ENCODE measurements at places on chromosomes 12 and 14.

- no peak for DNase-seq
These were observed 299.8 kb downstream of the NRXN3 start for GRCh38 chr14:78469947-78470346.

DNA sequence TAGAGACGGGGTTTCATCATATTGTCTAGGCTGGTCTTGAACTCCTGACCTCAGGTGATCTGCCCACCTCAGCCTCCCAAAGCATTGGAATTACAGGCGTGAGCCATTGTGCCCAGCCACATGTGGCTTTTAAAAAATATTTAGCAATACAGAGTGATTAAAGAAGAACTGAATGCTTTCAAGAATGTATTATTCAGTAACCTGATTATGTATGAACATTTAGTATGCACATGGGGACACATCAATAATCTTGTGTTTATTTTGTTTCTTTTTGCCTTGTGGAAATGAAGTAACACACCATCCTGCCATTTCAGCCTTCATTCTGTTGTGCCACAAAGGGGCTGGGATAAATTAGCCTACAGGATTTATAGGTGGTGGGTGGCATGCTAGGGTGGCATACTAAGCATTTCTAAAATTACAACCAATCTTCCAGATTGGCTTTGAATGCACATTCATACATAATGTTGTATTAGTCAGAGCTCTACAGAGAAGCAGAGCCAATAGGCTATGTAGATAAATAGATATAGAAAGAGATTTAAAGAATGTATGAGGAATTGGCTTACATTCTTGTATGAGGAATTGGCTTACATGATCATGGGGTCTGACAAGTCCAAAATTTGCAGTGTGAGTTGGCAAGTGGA, 25.5 kb upstream of the TXNRD1 start:
- no peak for DNase-seq

DNA sequence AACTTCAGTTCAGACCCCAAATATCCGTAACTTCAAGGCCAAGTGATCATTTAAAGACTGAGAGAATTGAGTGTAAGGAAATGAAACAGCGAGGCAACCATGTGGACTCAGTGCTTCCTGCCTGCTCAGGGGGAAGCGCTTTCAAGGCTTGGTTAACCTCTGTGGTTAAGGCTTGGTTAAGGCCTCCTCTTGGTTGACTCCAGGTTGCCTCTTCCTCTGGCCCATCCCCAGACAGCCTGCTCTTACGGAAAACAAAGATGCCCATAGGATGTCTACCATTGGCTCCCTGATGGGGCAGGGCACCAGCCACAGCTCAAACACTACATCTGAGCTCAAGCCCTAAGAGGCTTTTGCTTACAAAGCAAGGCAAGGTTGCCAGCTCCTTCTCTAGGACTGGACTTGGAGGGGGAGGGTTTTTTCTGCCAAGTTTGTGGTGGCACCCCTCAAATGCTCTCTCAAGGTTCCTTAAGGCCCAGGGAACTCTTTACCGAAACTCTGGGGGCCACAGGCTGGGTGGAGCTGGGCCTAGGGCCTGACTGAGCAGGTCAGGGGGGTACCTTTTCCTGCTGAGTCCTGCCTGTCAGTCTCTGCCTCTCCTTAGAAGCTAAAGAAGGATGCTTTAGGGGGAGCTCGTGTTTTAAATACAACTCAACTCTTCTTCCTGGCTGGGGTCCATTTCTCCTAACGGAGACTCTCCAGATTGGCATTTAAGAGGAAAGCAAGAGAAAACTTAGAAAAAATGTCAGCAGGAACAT, 13.7 kb downstream of the COL2A1 start:
- DNase-seq = peak; percentile 81

DNA sequence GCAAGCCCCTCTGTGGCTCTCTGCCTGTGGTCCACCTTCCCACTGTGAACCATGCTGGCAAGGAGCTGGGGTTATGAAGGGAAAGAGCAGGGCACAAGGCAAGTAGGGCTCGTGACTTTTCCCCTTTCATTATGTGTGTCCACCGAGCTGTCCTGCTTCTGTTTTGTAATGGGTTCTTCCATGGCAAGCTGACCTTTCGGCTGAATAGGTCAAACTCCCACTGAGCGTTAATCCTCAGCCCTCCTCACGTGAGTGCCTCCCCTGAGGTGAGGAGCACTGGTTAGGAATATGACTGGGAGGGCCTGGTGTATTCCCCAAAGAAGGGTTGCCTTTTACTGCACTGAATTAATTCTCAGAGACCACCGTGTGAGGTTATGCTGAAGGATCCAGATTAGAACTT, 424.3 kb downstream of the NPAS3 start:
- DNase-seq = no peak

GRCh38 chr12:4272424-4273272, 914 bp upstream of the CCND2 start:
- peak; percentile 91 for DNase-seq

- peak; percentile 61 for DNase-seq
These were observed at the start of gene FAR2 for GRCh38 chr12:29148911-29149690. Gene FAR2, plus strand, starts transcription at chr12:29149278. Its CDS starts 121,172 bp downstream, at chr12:29270450.

- DNase-seq = no peak
These were observed 67.7 kb downstream of the NT5DC3 start for GRCh38 chr12:103773109-103773910.

GRCh38 chr14:89650077-89650978, 233.3 kb upstream of the FOXN3 start:
- DNase-seq = no peak

DNA sequence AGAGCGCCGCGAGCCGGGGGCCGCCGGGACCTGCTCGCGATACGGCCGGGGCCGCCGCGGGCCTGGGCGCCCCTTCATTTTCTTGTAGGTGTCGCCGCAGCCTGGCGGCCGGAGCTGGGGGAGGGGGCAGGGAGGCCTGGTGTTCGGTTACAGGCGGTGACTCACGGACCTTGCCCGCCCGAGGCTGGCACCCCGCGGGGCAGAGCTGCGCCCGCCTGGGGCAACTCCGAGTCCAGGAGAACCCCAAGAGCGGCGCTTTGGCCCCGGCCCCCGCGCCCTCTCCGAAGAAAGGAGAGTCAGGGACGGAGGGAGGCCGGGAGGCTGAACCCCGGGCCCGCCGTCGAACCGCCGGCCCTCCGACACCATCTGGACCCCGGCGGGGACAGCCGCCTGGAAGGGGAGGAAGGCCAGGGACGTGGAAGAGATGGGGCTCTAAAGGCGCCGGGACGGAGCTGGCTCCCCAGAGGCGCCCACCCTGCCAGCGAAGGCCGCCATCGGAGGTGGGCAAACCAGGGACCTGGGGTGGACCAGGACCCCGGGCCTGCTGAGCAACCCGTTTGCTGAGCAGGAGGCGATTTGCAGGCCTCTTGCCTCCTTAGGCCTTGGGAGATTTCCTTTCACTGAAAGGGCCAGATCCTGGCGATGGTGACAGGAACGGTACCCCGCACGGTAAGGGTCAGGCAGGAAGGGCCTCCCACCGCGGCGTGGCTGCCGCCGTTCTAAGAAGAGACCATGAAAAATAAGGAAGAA, 843 bp upstream of the NUAK1 start:
- DNase-seq = peak; percentile 78
